ENCODE measurements at places on chromosomes 12 and 14.

DNA sequence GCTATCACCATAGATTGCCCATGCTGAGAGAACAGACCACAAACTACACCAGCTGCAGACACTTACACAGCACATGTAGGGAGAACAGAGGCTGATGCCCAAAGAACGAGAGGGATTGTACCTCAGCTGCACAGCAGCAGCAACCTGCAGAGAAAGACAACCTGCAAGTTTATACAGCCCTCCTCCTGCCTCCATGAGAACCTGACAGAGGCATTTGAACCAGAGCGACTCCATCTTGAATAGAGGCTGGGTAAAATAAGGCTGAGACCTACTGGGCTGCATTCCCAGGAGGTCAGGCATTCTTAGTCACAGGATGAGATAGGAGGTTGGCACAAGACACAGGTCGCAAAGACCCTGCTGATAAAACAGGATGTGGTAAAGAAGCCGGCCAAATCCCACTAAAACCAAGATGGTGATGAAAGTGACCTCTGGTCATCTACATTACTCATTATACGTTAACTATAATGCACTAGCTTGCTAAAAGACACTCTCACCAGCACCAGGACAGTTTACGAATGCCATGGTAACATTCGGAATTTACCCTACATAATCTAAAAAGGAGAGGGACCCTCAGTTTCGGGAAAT, 262.4 kb upstream of the HMGA2 start:
- DNase-seq = no peak

- DNase-seq = no peak
Observed at GRCh38 chr14:96065661-96066459, 26.7 kb downstream of the C14orf132 start.

- DNase-seq = no peak
Observed at GRCh38 chr12:72717036-72717435, 444.9 kb downstream of the TRHDE start.

DNA sequence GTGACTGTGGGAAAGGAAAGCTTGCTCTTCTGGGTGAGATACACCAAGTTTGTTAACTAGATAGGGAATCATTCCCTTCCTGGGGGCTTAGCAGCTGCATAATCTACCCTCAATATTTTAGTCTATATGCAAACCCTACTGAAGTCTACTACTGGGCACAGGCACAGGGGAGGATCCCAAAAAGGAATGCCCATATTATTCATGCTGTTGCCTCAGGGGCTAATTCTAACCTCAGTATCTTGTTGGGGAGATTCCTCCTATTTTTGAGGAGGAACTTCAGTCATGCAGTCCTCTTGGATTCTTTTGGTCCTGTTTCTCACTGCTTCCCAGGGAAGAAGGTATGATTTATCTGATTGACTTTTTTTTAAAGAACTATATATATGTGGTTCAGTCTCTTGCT, 58.9 kb upstream of the ANKS1B start:
- DNase-seq = no peak

DNA sequence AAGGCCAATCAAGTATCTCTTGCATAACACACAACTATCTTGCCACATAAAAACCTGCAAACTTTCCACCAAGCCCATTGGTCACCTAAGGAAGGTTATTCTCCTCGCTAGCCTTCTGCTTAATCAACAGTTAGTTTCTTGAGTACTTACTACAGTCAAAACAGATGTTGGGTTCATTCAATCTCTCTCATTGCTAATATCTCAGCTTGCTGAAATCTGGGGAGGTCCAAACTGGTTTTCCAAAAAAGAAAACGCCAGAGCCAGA, 74.6 kb downstream of the TTC7B start:
- DNase-seq = no peak

DNA sequence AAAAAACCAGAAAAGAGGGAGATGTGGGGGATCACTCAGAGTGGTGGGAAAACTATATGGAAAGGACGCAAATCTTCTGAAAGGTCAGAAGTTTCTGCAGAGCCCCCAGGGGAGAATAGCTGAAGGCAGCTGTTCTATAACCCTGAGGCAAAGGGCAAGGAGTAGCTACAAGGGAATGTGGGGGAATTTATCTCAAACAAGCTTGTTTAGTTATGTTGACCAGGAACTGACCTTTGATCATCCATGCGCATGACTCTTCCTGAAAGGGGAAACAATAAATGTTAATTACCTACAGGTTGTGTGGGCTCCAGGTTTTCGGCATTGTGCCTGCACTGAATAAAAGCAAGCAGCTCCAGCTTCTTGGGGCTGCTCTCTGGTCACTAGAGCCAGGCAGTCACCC, 968.5 kb downstream of the AACS start:
- DNase-seq = no peak

DNA sequence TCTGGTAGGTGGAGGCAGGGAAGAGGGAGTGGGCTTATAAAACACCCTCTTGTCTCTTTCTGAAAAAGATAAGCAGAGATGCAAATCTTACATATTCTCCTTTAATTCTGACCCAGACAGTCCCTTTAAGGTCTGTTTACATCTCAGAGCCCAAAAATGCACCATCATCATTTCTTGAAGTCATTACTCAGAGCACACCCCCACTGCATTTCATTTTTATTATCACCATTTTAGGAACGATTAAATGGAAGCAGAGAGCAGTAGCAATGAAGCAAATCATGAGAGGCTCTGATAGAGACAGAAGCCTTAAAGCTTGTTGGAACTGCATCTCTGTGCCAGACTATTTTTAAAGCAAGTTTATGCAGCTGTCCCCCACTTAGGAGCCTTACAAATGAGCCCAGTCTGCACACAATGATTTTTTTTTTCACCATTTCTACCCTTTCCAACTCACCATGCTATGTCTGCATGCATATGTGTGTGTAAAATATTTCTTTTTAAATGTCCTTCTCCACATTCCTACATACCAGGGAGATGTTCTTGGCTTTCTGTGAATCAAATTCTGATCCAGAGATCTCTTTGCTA, 311.0 kb downstream of the GRIN2B start:
- DNase-seq = no peak
